ENCODE measurements at places on chromosomes 7 and 10.

DNA sequence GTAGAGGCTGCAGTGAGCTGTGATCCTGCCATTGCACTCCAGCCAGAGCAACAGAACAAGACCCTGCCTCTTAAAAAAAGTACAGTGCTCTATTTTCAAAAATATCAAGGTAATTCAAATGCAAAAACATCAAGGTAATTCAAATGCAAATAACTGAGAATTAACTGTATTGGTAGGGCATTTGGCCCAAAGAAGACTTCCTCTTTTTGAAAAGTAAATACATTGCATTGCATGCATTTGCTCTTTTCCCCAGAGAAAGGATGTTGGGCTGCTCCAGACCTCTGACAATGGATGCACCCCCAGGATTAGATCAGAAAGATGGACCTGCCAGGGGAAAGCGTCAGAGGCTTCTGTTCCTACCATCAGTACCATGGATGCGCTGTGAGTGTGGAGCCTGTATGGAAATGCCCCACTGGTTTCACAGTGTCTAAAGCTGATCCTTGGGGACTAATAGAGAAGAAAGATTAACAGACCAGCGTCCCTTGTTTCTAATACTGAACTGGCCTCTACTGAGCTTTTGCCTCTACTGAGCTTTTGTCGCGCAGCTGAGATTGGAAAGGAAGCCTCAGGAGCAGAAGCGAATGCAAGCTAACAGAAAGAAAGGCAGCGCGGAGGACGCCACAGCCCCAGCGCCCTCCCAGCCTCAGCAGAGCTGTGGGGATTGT is 93.5 kb upstream of the LYZL2 start:
- DNase-seq = no peak

DNA sequence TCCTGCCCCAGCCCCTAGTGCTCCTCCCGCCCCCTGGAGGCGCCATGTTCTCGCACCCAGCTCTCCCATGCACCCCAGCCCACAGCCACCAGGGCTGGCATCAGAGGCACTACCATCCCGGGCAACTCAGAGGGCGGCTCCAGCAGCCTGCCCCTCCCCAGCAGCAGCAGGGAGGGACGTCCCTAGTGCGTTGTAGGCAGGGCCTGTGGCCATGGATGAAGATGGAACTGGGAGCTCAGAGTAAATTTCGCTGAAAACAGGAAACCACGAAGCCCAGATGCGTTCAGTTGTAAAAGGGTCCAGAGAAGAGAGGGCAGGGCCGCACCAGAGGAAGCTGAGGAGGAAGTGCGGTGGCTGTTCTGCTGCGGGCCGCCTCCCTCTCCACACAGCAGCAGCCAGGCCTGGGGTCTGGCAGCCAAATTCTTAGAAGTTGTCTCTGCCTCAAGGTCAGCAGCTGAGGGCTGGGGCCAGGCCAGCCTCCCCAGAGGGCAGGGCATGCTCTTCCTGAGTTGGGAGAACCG is 24.6 kb downstream of the VSIR start:
- DNase-seq = no peak

GRCh38 chr10:27838361-27838760 is 92.7 kb upstream of the MKX start:
- no peak for DNase-seq

DNA sequence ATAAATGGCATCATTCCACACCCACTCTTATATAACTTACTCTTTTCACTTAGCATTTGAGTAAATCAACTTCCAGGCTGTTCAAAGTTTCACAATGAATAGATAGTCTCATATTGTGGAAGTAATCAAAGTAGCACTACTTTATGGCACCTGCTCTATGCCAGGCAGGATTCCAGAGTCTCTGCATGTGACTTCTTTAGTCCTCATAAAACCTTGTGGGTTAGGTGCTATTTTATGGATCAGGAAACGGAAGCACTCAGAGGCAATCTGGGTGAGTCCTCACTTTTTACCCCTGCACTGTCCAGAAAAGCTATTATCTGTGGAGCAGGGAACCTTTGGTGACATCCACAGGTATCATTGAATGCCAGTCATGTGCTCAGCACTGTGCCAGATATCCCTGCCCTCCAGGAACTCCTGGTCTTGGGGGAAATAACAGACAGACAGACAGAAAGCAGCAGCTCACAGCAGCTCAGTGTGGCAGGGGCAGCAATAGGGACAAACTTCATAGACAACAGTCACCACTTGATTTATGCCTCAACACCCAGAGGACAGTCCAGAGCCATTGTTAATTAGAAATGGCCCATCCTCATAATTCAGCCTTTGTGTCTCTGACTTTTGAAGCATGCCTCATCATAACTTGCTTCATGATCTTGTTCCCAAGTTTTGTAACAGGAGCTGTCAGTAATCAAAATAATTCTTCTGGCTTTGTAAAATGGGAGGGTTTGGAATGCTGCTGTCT is 160.6 kb downstream of the SEC23IP start:
- DNase-seq = no peak

GRCh38 chr10:131211146-131211545 is 100.4 kb downstream of the TCERG1L start:
- no peak for DNase-seq

- DNase-seq = no peak
These were observed 521.0 kb downstream of the SORCS1 start for GRCh38 chr10:106643473-106643872.

DNA sequence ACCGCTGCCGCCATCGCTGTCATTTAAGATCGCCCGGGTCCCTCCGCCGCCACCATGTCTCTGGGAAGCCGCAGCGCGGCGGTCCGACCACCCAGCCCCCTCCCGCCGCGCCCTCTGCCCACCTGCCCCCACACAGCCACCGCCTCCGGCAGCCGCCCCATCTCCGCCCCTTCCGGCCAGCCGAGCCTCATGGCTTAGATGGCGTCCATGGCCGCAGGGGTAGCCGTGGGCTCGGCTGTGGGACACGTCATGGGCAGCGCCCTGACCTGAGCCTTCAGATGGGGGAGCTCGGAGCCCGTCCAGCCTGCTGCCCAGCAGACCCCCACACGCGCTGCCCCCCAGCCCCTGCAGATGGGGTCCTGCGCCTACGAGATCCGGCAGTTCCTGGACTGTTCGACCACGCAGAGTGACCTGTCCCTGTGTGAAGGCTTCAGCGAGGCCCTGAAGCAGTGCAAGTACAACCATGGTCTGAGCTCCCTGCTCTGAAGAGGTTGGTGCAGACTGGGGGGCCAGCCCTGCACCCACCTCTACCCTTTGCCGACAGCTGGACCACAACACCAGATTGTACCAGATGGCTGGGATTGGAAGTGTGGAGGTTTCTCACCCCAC is 38.0 kb upstream of the TARP start:
- no peak for DNase-seq

DNA sequence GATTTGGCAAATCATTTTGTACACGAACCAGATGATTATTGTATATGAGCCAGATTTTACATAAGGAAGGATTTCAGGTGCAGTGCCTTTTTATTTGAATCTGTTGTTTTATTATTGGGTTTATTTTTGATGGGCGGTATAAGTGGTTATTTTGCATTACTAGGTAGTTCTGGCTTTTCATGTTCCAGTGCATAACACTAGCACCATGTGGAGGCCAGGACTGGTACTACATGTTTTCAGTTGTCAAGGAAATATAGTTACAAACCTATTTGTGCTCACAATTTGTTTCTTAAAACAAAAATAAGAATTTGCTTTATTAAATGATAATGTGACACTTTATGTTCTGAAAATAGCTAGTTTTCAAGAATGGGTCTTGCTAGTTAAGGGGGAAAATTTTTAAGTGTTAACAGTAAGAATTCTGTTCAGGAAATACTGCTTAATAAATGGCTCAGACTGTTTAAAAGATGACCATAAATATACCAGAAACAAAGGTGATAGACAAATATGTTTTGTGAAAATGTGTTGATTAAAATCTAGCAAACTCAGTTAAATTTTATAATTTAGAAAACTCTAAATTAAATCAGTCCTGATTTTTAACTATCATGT is 7.1 kb upstream of the SEMA3E start:
- DNase-seq = peak; percentile 16

DNA sequence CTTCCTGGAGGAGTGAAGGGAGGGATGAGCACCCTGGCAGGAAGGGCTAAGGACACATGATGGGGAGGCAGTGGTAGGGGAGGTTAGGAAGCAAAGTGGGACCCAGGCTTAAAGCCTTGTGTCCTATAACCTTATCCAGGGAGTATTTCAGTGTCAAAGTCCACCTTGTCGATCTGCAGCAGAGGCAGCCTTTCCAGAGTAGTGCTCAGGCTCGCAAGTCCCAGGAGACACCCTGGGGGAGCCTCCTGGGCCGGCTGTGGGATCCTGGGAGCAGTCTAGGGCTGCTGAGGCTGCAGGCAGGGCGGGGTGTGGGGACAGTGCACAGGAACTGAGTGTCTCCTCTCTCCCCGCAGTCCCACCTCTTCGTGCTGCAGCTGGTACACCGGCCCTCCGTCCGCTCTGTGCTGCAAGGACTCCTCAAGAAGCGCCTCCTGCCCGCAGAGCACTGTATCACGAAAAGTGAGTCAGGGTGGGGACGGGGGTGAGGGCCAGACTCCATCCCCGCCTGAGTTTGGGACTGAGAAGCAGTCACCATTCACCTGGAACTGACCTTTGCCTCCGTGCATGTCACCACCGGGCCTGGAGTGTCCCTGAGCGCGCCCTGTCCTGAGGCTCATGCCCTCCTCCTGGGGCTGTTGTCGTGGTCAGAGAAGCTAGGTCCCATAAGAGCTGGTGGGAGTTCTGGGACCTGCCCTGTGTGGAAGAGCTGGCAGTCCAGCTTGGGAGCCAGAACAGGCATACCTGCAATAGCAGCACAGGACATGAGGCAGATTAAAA is 45.3 kb upstream of the PPIF start:
- no peak for DNase-seq

DNA sequence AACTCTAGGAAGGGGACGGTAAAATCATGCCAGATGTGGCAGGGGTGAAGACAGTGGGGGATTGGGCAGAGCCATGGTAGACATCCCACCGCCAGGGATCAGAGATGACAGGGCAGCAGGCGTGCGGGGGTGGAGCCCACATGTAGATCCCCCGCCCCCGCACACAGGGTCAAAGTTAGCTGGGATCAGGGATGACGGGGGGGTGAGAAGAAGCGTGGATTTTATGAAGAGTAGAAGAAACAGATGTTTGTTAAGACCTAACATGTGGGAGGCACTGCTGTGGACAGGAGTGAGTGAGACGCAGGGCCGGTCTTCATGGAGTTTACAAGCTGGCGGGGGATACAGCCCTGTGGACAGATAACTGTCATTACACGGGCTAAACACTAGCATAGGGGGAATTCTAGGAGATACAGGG is 154.0 kb upstream of the KLF14 start:
- DNase-seq = no peak

DNA sequence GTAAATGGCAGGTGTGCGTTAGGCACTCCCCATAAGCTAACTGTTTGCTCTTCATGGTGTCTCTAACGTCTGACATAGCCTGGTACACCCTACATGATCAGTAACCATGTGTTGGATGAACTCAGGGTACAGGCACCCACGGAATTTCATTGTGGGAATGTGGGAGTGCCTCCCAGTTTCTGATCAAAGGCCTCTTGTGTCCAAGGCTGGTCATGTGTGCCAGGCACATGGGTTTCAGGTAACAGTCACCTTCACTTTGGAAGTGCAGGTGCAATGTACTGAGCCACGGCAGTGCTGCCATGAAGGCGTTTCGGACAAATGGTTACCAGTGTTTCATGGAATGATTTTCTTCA is 298.3 kb downstream of the DNAJB6 start:
- DNase-seq = no peak

DNA sequence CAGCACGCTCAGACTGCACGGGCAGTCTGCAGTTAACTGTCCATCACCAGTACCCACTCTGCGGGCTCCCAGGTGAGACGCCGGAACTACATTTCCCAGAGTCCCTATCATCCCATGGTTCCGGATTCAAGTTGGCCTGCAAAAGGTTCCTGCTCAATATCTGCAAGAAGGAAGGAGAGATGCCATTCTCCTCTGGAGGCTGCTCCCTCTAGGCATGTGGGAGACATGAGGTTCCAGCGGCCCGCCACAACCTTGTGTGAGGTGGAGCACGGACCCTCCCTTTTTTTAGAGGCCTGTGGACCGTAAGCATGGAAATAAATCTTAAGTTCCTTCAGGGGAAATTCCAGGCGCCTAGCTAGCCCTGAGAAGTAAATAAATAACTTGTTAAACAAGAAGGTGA is 29.7 kb downstream of the NUP42 start:
- no peak for DNase-seq

- DNase-seq = peak; percentile 64
These were observed 20.0 kb downstream of the LRRD1 start for GRCh38 chr7:92158660-92159575.

DNA sequence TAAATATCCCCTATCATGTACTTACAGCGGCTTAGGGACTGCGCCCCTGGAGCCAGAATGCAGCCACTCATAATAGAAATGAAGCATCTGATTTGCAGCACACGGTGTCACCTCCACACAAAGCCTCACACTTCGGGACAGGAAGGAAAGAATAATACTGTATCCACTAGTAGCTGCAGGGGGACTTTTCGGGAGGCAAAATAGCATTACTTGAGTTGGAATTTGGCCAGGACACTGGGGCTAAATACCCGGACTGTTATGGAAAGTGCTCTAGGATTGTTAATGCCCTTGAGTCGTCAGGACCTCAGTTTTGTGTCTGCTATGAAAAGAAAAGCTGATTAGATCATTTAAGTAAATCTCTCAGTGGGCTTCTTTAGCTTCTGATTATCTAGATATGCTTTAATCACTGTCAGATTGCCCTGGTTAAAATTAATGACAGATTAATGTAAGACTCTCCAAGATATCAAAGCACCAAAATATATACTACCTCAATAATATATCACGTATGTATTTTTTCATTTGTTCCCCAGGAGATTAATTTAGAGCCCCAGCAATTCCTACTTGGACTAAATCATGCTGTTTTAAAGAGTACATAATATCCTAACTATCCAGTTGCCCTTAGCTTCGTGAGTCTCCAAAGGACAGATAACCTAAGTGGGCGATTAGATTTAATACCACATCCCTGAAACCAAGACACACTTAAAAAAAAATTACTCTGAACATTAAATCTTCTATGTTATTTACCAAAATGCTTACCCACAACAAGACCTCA is 173.0 kb upstream of the NEBL start:
- DNase-seq = no peak

DNA sequence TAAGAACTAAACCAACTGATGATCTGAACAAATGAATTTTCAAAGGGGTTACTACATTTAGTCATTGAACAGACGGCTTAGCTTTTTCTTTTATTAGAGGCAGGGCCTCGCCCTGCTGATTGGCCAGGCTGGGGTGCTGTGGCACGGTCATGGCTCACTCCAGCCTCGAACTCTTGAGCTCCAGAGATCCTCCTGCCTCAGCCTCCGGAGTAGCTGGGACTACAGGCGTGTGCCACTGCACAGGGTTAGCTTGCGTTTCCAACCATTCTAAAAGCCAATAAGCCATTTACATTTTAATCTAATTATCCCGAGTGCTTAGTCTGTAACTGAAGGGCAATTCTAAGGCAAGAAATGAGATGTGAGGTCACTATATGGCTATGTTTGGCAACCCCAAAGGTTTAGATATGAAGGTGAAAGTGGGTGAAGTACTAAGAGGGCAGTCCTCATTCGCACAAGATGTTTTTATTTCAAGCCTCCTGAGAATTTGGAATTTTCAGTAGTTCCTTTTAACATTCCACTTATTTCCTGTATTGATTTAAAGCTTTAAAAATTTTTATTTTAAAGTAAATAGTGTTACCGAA is 1.6 kb upstream of the CDK13 start:
- DNase-seq = no peak

GRCh38 chr7:151017370-151017952 is 6.8 kb downstream of the ATG9B start:
- DNase-seq = no peak

Measured in AG04450 (cell line).